Activated CD8-positive, alpha-beta memory T cell treated with anti-CD3 and anti-CD28 coated beads for 1 hour (primary cell): ENCODE measurements at places on chromosomes 2 and 18.

- no peak for DNase-seq
Observed at GRCh38 chr2:55120634-55121359, 70.5 kb upstream of the RTN4 start.

GRCh38 chr2:234249873-234250272 is 199.4 kb downstream of the SPP2 start:
- no peak for DNase-seq

DNA sequence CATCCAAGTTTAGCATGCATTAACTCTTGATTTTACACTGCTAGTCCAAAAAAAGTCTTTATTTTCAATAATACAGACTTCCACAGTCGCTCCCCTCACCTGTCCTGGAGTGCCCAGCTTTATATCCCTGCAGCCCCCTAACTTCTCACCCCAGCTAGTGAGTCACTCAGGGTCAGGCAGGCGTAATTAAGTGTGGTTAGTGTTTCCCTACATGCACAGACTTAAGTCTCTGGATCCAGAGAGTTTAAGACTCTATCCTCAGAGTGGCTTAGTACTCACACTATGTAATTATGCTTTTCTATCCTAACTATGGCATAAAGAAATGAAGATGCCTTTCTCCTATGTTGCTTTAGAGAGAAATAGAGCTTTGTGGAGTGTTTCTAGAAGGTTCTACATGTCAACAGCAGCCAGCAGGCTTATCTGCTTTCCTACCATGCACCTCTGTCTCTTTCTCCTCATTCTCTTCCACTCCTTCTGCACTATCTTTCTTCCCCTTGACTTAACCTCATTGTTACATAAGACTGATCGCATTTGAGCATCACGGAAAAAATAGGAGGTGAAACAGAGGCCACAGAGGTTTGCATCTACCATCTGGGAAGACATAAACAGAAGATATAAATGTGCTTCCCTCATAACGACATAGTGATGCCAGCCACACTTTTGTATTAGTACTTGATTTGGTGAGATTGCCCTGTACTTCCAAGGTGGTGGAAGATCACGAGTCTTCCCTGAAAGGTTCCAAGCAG is 34.4 kb upstream of the PMAIP1 start:
- DNase-seq: no peak

- no peak for DNase-seq
Observed at GRCh38 chr2:172375251-172375650, 52.1 kb upstream of the ITGA6 start.

DNA sequence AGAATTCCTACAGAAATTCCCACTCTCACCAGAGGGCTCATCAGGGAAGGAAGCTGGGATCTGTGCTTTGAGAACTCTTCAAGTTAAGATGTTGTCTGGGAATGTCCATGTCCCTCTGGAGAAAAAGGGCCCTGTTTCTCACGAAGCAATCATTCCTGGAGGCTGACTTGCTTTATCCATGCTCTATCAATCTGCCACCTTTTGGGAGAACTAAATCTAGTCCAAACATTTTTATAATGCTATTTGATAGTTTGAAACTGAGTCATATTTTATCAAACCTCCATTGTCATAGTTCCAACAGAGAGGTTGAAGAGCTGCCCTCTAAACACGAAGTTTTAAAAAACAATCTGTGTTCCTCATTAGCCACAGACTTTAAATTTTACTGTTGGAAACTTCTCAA is 219.2 kb downstream of the MTX2 start:
- DNase-seq: no peak

- no peak for DNase-seq
Observed at GRCh38 chr2:209311948-209312347, 111.9 kb upstream of the MAP2 start.

DNA sequence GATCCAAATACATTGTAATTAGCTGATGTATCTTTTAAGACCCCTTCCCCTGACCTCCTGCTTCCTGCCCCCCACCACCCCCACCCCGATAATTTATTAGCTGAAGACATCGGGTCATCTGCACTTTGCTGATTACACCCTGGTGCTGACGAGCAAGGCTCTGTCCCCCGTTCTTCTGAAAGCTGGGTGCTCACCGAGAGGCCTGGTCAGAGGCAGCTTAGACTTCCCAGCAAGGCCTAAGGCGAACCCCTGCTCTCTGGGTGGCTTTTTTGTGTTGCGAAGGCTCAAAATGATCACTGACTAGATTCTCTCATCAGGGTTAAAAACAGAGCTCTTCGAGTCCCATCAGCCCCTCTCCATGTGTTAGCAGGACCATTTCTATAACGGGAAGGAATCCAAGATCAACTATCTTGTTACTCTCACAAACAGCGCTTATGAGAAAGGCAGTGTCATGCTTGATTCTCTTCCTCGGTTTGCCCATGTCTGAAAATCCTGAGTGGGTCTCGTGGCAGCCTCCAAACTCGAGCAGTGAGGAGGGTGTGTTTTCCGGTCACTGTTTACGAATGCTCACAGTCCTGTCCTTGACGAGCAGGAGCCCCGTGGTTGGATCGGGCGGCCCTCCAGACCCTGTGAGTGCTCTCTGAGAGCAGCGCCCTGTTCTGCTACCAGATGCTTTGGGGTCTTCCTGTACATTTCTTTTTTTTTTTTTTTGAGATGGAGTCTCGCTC is 201.6 kb downstream of the HDAC4 start:
- DNase-seq: no peak

GRCh38 chr2:127321303-127321702 is 27.4 kb upstream of the ERCC3 start:
- no peak for DNase-seq

GRCh38 chr2:44510246-44510645 is 148.5 kb downstream of the CAMKMT start:
- DNase-seq: no peak

- no peak for DNase-seq
Observed at GRCh38 chr2:118085173-118086023, 2.9 kb upstream of the INSIG2 start.

DNA sequence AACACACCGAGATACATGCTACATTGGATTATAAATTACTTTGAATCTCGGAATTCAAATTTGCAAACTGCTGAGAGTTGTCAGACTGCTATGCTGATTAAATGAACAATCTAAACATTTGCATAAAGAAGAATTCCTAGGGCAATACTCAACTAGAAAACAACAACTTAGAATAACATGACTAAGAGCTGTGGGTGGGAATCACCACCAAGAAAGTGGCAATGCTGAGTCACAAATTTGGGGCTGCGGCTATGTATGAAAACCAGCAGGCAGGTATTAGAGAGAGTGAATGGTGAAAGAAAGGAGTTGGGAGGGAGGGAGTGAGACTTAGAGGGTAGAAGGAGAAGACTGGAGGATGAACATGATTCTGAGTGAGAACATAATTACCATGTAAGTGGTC is 559.5 kb downstream of the PIK3C3 start:
- DNase-seq: no peak

- no peak for DNase-seq
Observed at GRCh38 chr2:138030459-138030858, 66.2 kb downstream of the HNMT start.

- DNase-seq: no peak
Observed at GRCh38 chr18:42178376-42179080, 223.5 kb downstream of the PIK3C3 start.

DNA sequence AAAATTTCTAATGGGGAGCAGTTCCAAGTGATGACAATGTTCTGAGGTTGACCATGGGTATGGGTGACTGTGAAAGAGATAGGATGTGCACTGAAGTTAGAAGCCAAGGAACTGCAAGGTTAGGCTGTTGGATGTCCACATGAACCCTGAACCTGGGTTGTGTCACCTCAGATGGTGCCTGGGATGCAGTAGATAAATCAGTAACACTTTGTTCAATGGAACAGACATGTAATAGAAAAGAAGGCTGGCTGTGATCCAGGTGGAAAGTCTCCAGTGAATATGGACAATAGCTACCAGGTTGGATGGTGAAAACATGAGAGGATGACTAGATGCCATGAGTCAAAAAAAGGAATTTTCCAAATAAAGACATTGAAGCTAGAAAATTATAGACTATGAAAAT is 131.4 kb downstream of the TRABD2A start:
- no peak for DNase-seq

DNA sequence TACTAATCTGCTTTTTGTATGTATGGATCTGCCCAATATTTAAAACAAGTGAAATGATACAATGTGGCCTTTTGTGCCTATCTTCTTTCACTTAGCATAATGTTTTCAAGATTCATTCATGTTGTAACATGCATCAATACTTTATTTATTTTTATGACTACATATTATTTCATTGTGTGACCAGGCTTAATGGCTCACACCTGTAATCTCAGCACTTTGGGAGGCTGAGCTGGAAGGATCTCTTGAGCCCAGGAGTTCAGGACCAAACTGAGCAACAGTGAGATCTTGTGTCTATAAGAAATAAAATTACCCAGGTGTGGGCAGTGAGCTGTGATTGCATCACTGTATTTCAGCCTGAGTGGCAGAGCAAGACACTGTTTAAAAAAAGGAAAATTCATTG is 33.2 kb downstream of the SPOPL start:
- DNase-seq: no peak
